ENCODE measurements at places on chromosomes 4 and X.

- no peak for DNase-seq
Measured at GRCh38 chr4:5125321-5125720, 74.0 kb downstream of the STK32B start.

GRCh38 chrX:39253551-39253950 is 452.3 kb downstream of the MID1IP1 start:
- no peak for DNase-seq

- DNase-seq: peak; percentile 7
Measured at GRCh38 chrX:31499109-31499508, 427.3 kb upstream of the FTHL17 start.

- DNase-seq: no peak
Measured at GRCh38 chr4:85557016-85557901, 82.3 kb downstream of the ARHGAP24 start.

DNA sequence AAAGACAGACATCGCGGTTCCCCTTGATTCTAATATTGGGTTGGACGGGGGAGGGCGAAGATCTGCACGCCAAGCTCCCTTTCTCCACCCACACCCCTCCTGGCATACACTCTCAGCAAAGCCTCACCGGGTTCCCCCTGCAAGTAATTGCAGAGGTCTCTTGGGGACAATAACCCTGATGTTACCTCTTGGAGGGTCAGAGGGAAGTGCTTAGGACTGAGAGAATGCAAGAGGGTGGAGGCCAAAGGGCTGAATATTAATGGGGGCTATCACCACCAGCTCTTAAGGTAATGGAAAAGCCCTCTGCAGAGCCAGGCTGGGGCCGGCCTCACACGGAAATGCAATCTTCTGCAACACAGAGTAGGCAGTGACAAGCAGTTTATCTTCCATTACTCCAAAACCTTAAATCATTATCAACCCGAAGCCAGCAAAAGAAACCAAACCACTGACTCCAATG is 344.1 kb upstream of the GATB start:
- no peak for DNase-seq

DNA sequence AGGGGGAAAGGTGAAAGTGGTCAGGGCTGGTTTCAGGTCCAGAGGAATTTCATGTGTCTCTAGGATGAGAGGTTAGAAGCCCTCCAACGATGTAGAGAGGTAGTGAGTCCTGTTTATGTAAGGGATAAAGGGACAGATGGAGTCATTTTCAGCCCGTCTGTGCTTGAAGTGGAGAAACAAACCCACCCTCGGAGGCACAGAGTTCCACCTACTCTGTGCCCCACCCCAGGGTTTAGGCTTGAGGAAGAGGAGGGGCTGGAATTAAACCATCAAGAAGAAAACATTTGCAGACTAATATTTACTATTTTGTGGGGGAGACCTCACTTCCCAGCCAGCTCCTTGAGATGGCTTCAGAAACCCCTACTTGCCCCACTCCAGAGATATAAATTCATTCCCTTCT is 868 bp upstream of the GNL3L start:
- DNase-seq: no peak

GRCh38 chrX:41684138-41684537 is 4.6 kb upstream of the GPR34 start:
- DNase-seq: no peak

GRCh38 chr4:49002931-49003330 is 16.9 kb downstream of the CWH43 start:
- DNase-seq: no peak

DNA sequence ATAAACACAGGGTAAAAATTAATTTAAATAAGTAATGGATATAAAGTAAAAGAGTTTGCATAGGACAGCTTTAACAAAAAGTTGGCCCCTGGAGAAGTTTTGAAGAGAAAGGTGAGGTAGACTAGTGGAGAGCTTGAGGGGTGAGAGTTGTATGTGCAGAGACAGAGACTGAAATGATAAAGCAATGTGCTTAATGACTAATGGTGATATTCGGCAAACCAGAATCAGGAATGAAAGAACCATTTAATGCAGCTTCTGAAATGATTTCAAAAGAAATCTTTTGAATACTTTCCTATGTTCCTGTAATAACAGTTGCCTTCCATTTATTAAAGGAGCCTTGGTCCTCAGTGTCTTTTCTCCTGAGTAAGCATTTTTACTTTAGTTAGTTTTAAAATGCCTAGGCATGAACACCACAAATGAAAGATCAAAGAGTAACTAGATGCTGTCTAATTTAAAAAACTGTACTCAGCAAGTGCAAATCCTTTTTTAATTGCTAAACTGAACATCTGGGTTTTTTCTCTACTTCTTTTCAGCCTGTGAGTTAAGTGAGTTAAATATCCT is 28.5 kb downstream of the CAMK2D start:
- DNase-seq: no peak

DNA sequence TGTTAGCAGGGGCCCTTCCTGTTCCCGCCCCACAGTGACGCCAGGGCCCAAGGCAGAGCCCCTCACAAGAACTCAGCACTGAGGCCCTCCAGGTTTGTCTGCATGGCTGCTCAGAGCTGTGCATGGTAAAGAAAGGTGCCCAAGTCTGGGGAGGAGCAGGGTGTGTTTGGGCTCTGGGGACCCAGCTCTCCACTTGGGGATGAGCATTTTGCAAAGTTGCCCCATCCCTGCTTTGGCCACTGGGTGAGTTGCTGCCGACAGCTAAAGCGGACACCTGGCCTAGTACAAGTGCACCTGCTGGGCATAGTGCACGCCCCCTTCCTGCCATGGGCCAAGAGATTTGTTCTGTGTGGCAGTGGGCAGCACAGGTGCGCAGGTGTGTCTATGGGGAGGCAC is 2.0 kb upstream of the MXD4 start:
- DNase-seq: no peak

DNA sequence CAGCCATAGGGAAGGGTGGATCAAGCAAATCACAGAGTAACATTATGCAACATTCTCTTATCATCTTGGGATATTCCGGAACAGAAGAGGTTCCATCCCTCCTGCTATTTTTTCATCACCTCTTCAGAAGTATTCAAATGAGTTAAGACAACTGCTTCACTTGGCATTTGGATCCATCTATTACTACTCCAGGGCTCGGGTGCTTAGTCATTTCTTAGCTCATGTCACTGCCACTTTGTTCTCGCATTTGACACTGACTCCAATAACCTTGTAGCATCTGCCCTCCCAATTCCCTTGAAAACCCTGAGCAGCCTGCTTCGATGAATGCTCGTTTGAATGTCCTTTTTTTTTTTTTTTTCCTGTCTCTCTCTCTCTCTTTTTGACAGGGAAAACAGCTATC is 114.9 kb downstream of the PPARGC1A start:
- DNase-seq: no peak

GRCh38 chr4:23921447-23921845 is 31.6 kb upstream of the PPARGC1A start:
- peak; percentile 39 for DNase-seq

DNA sequence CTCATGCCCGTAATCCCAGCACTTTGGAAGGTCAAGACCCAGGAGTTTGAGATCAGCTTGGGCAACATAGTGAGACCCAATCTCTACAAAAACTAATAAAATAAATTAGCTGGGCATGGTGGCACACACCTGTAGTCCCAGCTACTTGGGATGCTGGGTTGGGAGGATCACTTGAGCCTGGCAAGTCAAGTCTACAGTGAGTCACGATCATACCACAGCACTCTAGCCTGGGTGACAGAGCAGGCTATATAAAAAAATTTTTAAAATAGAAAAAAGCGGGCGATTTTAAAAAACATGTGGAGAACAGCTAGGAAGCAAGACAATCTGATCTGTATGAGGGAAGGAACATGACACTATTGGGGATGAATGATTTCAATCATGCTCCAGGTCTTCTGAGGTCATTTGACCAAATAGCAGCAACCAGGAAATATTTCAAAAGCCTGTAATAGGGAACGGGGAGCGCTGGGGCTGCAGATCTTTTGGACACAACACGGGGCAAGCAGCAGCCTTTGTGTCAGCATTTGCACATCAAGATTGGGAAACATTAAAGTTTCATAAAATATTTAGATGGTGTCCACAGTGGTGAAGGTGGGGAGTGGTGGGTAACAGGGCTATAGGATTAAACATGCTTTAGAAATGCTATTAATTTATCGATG is 48.3 kb upstream of the GUCY1A1 start:
- DNase-seq: no peak

GRCh38 chr4:70158576-70158975 is 4.5 kb downstream of the PRR27 start:
- DNase-seq: no peak

DNA sequence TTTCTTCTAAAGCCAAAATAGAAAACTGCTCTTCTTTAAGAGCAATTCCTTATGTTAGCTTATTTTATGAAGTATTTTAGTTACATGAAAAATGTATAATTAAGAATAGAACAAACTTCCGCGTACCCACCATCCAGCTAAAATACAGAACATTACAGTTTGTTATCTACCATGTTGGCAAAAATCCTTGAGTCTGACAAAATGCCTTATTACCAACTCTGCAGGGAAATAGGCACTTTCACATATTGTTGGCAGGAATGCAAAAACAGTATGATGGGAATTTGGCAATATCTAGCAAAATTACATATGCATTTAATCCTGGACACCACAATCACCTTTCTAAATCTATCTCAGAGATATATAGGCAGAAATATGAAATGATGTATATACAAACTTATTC is 32.4 kb upstream of the SLAIN2 start:
- no peak for DNase-seq

DNA sequence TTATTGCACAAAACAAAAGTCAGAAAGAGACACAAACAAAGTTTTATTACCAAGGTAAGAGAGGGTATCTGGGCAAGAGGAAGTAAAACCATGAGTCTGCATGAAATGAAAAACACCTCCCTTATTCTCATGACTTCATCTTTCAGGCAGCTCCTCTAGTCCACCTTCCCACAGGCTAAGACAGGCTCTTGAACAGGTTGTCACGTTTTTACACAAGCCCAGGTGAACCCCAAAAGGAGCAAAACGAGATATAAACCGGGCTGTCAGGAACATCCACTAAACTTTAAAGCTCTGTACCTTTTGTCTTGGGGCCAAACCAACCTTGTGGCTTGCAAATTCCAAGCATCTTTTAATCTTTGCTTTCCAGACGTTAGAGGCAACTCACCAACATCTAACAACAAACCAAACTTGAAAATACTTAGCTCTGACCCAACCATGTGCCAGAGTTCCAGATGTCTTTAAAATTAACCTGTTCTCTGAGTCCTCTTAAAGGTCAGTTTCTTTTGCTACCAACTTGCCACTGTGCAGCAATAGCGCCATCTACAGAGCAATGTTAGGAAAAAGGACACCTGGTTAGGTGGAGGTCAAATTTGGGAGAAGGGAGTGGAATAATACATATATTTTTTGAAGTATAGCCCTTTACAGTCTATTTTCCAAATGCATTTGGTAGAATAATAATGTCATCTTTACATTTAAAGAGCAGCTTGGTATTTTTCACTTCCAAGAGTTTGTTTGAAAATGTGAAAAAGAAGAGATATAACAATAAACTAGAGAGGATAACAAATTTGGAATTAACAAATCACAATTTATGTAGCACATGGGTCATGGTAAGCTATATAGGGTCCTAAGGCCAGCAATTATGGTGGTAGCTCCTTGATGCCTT is 73.1 kb downstream of the QRFPR start:
- peak; percentile 80 for DNase-seq

DNA sequence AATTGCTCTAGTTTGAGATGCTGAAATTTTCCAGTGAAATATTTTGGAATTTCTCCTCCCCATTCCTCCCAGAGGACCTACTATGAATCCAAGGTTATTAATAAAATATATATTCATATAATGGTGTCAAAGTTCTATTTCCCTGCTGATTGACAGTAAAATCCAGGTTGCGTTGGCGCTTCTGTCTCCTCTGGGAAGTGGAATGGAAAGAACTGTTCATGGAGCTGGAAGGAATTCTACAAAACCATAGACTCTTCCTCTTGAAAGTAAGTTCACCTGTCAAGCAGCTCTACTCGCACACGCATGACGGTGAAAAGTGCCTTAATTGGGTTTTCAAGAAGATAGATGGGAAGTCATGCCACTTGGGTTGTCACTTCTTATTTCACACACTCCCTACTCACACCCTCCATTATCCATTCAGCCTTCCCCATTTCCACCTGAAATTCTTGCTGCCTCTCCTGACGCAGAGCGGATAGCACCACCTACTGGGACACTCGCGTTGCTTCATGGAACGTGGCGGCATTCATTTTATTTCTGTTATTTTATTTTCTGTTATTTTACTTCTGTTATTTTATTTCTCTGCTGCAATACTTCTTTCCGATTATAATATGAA is 351.6 kb downstream of the NLGN4X start:
- DNase-seq: peak; percentile 61

- peak; percentile 35 for DNase-seq
Measured at GRCh38 chrX:53321230-53321942, 40.0 kb upstream of the IQSEC2 start.

DNA sequence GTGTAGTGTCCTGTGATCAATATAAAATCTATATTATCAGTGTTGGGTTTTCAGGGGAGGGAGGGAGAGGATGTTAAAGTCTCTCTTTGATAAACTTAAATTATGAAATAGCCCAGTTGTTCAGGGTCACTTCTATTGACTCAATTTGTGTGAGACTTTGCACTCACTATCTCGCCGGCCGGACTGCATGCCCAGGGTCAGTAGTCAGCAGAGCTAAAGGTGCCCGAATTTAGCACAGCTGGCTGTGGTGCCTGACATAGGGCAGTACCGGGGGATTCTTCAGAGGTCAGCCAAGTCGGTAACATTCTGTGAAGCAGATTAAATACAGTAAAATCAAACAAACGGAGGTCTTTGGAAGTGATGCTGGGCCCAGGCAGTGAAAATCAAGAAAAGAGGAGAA is 19.2 kb downstream of the GABRQ start:
- DNase-seq: no peak

DNA sequence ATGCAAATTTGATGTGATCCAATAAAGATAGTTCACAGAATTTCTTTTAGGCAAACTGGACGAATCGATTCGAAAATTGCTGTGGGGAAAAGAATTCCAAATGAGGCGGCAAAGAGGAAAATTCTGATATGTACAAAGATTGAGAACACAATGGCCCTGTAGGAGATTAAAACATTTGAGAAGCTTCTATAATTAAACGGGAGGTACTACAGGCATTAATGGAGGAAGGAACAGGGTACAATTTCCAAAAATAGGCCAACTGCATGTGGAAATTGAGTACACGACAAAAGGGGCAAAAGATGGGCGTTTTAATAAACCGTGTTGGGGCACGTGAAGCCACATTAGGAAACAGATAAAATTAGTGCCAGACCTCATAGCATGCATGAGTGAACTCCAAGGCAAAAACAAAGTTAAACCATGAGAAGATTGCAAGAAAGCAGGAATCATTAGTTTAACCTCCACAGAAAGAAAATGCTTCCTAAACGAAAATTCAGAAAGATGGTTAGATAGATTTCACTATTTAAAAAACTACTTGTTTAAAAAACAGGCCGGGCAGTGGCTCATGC is 68.4 kb downstream of the DHRSX start:
- no peak for DNase-seq

Measured in neural progenitor cell (in vitro differentiated cells).